ENCODE measurements at places on chromosomes 6 and 20.

GRCh38 chr6:42449917-42450476 is 1.7 kb downstream of the TRERF1 start:
- DNase-seq = peak; percentile 14

DNA sequence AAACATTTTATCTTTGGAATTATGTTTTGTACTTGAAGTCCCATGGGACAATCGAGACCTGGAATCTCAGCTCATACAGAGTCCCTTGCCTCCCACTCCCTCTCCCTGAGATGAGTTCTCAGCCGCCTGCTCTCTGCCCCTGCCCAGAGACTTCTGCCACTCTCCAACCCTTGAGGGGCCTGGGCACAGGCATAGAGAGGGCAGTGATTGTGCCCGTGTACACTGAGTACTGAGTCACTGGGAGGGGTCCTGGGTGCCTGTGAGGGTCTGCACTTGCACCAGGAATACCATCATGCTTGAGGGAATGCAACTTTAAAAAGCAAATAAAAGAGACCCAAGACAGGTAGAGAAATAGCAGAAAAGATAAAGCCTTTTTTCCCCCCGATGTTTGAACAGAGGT is 453.8 kb upstream of the HS3ST5 start:
- no peak for DNase-seq

GRCh38 chr6:12083302-12083701 is 71.2 kb downstream of the HIVEP1 start:
- DNase-seq = no peak

- DNase-seq = no peak
These were observed 69.3 kb upstream of the FRMD1 start for GRCh38 chr6:168148231-168148849.

- no peak for DNase-seq
These were observed 9.5 kb downstream of the PHACTR3 start for GRCh38 chr20:59613861-59614260.

DNA sequence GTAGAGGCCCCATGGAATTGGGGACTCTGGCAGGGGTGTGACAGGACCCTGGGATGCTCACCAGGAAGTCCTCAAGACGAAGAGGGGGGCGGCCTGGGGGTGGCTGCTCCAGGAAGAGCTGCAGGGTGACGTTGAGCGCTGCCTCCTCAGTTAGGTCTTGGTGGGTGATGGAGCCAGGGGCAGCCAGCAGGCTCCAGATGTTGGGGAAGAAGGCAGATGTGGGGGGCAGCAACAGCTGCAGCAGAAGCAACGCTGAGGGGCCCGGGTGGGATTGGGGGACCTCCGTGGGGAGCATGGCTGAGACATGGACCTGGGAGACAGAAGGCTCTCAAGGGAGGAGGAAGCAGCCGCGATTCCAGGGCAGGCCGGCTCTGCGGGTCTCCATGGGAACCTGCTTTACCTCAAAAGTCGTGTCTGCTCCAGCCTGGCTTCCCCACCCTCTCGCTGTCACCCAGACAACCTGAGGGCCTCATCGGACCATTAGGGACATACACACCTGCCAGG is 591 bp downstream of the VWA7 start:
- DNase-seq = no peak

- no peak for DNase-seq
These were observed 1.2 kb upstream of the TSPYL1 start for GRCh38 chr6:116280933-116281316.

DNA sequence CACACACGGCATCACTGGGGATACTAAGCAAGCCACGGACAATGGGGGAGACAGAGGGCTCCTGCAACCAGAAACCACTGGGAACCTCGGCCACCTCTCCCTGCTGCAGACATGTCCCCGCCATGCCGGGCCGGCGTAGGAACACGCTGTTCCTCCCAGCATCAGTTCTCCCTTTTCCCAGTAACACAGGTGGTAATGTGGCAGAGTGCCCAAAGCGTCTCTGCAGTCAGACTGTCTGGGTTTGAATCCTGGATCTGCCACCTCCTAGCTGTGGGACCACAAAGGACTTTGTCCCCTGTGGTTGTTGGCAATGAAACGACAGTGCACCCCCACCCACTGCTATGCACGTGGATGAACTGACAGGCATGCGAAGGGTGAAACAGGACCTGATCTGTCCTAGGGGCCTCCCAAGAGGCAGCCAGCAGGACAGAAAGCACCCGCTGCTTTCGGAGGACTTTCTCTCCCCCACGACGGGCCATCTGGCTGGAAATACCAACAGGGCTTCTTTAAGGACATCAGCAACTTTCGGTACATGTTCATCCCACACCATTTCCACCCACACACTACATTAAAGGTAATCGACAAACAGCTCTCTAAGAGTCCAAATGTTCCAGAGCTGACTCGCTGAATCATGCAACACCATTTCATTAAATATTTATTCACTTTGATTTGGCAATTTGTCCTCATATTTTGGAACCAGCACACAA is 74.1 kb downstream of the SULF2 start:
- no peak for DNase-seq

DNA sequence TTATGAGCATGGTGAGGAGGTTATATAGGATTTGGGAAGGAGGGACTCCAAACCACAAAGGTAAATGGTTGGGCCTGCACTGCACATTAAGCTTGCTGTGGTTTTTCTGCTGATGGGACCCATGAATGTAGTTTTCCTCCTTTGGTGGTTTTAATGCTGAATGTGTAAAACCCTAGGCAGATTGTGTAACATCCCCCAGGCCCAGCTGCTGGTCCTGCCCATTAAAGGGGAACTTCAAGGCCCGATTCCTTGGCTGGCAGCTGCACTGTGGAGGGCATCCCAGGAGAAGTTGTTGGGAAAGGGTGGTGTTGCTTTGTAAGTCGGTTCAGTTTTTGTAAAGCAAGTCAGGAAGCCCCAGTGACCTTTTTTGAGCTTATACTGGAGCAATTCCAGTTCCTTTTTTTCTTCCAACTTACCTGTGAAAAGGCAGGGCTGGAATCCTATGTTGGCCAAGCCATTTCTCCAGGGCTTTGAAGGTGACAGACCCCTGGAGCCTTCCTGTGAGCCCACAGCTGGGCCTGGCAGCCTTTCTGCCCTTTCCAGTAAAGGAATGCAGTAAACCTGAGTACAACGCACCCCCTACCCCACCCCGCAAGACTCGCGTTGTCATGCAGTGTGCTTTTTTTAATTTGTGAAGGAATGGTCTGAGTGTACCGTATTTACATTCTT is 43.1 kb upstream of the NAA20 start:
- peak; percentile 80 for DNase-seq

GRCh38 chr6:3766214-3766613 is 14.7 kb upstream of the PXDC1 start:
- DNase-seq = peak; percentile 85

All from epithelial cell of esophagus (primary cell).